ENCODE measurements at places on chromosomes 3 and 15.
A peak's percentile ranks its signal among the peaks of the same experiment; 100 is the strongest.

DNA sequence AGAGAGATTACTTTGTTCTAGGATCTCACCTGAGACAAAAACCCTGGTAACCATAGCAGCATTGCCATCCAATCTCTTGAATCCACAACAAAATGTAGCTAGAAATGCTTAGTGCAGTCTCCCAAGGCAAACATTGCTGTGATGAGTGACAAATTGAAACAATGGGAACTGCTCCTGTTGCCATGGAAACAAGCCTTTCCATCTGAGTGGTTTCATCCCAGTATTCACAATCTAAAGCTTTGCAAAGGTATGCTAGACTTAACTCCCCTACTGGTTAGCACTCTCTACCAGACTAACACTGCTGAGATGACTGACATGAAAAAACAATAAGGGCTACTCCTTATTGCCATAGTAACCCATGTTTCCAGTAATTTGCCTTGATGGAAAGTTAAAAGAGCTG is 172.6 kb upstream of the CNTN3 start:
- no peak for DNase-seq

DNA sequence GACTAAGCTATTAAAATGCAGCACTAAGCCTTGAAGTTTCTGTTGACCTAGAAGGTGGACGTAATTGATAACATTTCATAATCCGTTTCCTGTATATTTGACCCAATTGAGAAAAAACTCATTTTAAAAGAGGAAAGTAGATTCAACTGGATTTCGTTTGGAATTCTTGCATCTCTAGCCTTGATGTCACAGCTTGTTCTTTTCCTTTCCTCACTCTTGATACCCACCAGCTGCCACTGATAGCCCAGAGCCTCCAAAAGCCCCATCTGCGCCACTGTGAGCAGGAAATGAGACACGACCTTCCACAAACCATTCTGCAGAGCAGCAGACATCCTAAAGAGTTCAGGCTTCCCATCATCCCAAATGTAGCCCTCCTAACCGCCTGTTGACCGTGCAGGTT is 61.8 kb downstream of the FOXB1 start:
- DNase-seq: no peak

GRCh38 chr3:189529889-189530471 is 101.2 kb upstream of the TP63 start:
- DNase-seq: no peak

DNA sequence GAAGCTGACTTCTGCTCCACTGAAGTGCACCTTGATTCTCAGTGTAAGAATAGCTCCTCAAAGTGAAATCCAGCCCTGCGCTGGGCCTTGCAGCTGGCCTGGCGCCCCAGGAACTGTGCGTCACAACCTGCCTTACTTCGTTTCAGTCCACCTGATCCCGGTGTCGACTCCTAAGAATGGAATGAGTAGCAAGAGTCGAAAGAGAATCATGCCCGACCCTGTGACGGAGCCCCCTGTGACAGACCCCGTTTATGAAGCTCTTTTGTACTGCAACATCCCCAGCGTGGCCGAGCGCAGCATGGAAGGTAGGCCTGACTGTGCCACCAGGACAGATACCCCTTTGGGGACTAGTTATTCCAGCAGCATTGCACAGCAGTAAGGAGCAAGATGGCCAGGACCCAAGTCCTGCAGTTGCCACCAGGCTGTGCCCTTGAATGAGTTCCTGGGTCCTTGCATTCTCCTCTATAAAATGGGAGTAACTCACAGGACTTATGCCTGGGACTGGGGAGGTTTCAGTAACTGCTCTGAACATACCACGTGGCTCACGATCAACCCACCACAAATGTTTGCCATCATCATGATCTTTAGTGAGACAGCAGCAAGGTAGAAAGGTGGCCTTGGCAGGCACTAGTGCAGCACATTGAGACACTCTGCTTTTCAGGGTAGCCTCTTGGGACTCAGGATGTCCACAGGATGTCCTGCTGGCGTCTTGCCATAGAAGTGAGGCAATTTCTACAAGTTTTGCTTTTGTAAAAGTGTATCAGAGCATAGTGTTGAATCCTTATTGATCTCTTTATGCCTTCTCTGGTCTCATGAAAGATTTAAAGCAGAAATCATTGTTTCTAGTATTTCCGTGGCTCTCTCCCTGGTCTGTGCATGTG is 46.8 kb downstream of the PXYLP1 start:
- no peak for DNase-seq

GRCh38 chr3:10286596-10287295 is 6.0 kb downstream of the GHRL start:
- DNase-seq: no peak

GRCh38 chr15:97014001-97014400 is 683.5 kb downstream of the NR2F2 start:
- DNase-seq: no peak

DNA sequence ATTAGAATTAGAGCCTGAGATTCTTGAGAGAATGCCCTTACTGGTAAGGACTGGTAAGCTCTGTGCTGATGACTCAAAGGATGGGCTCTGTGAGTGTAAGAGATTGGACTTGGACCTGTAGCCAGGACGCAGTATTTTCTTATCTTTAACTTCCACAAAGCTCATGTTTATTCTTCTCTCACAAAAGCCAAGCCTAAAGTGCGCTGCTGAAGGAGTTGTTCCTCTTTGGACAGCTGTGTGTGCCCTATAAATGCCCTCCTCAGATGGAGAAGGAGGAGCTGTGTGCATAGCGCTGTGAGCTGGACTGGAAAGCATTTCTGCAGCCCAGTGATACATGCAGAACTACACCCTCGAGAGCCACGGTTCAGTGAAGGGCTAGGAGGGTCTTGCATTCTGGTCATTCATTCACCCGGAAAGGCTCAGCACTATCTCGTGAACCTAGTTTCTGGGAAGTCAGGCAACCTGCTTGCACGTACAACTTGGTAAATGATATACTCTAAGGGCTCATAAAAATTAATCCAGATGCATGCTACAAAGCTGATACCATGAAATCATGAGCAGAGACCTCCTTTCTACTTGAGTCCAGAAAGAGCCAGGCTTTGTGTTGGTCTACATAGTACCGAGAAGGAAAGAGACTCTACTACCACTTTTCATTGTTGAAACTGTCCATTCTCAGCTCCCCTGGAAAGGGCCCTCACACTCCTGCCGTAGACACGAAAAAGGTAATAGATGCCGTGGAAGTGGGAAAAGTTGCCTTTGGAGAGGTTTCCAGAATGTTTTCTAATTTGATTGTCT is 103.0 kb upstream of the TBL1XR1 start:
- no peak for DNase-seq

- DNase-seq: peak; percentile 77
These were observed 5.1 kb upstream of the B4GALT4 start for GRCh38 chr3:119245778-119246177.

GRCh38 chr3:83195243-83195642 is 1433.8 kb upstream of the GBE1 start:
- no peak for DNase-seq

DNA sequence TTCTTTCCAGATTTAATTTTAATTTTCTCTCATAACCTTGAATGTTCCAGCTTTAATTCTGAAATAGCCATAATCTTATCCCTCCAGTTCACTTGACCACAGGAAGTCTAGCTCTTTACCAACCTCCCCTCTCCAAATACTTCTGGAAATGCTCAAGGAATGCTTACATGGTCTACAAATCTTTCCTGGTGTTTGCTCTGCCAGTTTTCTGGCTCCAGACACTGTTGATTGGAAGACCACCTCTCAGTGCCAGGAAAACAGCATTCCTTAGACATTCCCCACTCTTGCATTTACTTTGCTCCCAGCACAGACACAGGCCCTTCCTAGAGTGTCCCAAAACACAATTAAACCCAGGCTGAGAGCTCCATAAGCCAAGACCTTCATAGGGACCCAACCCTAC is 98.6 kb downstream of the MESD start:
- DNase-seq: no peak

DNA sequence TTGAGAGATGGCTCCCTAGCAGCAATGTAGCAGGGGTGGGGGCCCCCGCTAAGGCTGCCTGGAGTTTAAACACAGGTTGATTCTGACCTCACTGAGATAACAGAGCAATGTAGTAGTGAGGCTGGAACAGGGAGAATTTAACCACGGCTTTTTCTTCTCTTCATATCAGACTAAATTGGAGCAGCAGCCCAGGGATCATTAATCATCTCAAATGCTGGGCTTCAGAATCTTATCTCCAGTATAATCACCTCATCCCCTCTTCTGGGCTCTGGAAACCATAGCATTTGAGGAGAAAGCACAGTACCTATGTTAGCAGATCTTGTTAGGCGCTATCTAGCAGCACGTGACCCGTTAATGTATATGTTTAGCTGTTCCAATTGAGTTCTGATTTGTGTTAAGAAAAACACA is 25.4 kb upstream of the DET1 start:
- DNase-seq: no peak

DNA sequence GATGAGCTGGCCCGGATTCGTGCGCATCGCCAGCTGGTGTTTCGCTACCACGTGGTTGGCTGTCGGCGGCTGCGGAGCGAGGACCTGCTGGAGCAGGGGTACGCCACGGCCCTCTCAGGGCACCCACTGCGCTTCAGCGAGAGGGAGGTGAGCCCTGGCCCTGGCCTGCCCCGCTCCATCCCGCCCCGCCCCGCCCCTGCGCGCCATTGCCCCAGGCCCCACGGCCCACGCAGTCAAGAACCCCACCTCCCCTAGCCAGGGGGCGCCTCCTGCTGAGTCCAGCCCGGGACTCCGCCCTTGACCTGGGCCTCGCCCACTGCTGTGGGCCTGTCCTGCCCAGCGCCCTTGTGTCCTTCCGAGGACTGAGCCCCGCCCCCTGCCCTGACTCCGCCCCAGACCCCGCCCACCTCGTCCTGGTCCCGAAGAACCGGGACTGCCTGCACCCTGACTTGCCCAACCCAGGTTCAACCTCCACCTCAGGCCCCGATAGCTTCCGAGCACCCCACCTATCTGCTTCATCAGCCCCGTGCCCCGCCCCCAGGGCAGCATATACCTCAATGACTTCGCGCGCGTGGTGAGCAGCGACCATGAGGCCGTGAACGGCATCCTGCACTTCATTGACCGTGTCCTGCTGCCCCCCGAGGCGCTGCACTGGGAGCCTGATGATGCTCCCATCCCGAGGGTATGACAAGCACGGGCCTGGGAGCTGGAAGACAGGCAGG is 14.8 kb downstream of the NT5DC2 start:
- DNase-seq: peak; percentile 55

DNA sequence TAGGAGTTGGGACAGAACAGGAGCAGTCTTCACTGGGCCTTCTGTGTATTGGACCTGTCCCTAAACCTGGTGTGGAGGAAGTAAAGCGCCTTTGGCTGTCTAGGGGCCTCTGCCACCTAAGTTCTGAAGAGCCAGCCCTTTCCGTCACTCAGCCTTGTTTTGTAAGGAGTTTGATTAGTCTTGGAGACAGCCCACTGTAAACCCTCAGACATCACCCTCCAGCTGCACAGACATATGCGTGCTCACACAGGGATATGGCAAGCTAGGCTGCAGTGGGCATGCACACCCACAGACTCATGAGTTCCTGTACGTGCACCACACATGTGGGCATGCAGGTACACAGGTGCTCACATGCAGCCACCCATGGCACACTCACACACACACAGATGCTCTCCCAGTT is 5.2 kb downstream of the PRKCD start:
- DNase-seq: no peak

DNA sequence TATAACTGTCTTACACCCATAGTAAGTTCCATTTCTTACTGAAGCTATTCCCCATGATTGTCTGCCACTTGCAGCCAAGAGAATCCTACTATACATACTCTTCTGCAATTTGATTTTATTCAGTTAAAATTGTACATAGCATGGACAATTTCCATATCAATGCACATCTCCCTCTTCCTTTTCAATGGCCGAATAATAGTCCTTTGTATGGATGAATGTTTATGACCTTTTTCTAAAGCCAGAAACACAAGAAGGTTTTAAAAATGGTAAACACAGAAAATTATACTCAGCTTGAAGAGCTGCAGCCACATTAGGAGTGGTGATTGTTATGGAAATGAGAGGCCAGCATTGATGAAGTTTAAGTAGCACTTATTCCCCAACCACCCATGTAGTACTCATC is 8.5 kb upstream of the ERC2 start:
- no peak for DNase-seq

DNA sequence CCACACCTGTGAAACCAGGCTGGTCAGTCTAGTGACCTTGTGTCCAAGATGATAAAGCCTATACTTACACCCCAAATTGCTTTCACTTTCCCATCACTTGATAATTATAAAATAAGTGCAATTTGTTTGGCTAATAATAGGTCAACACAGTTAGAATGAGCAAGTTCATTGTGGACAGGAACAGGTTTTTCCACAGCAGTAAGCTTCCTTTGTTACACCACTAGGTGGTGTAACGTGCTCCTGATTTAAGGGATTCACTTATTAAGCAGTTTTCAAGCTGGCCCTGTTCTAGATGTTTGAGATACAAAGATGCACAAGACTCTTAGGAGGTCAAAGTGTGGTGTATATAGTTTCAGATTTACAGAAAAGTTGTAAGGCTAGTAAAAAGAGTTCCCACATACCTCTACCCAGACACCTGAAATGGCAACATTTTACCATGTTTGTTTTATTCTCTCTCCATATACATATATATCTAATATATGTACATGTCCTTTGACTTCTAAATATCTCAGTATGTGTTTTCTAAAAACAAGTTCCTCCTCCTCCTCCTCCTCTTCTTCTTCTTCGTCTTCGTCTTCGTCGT is 6.8 kb upstream of the MFSD1 start:
- DNase-seq: no peak
